Fibroblast of pulmonary artery (primary cell): ENCODE measurements at places on chromosomes 13 and 19.

GRCh38 chr13:50387051-50387581 lies 371.9 kb downstream of the KCNRG start:
- DNase-seq = peak; percentile 16

DNA sequence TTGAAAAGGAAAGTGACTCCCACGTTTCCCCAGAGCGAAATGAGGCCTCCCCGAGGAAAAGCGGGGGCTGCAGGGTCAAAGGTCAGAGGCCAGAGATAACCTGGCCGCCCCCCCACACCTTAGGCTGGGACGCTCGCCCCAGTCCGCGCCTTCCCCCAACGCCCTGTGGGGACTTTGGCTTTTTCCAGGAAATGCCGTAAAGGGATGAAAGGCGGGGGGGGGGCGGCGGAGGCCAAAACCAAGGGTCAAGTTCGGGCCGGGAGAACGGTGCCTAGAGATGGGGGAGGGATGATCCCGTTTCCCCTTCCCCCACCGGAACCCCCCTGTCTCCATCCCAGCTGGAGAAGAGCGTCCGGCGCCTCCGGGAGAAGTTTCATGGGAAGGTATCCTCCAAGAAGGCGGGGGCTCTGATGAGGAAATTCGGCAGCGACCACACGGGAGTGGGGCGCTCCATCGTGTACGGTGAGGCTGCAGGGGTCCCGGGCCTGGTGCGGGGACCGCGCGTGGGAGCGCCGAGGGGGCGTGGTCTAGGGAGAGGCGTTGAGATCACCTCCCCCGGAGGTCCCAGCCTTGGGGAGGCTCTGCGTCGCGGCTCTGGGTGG lies 575 bp downstream of the SHFL start:
- DNase-seq = no peak

DNA sequence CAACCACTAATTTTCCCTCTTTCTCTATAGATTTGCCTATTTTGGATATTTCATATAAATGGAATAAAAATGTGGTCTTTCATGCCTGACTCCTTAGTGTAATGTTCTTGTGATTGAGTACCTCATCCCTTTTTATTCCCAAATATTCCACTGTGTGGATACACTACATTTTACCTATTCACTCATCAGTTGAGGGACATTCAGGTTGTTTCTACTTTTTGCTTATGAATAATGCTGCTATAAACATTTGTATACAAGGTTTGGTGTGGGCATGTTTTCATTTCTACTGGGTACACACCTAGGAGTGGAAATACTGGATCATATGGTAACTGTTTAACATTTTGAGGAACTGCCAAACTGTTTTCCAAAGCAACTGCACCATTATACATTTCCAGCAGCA lies 5.1 kb upstream of the WBP4 start:
- no peak for DNase-seq

DNA sequence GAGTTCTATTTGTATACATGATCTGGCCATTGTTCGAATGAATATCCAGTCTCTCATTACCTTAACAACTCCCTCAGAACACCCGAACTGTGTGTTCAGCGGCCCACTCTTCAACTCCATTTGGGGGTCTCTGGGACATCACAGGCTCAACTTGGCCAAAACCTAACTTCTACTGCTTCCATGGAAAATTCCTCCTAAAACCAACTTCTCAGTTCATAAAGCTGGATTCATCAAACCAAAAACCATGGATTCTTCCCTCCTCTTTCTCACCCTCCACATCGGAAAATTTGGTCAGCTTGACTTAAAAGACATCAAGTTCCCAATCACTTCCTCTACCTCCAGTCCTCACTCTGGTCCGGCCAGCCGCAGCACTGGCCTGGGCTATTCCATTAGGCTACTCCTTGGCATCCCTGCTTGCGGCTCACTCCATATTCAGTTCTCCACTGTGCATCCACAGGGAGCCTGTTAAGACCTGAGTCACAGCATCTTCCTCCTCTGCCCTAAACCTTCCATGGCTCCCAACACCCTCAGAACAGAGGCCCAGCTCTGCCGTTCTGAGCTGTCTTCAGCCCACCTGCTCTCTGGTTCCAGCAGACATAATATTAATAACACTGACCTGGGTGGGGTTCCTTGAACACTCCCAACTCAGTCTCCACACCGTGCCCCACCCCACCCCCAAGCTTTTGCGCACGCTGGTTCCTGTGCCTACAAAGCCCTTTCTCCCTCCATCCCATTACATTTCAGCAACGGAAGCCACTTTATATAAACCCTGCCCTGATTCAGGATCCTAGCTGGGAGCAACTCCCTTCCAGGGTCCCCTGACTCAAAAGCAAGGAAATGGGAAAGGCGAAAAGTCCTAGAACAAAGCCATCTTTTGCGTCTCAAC lies 1.1 kb downstream of the ZNF792 start:
- DNase-seq = peak; percentile 26

GRCh38 chr19:52464798-52465470 lies 11.6 kb downstream of the ZNF578 start:
- no peak for DNase-seq

- no peak for DNase-seq
Observed at GRCh38 chr19:18204394-18205199, 755 bp upstream of the RAB3A start.

DNA sequence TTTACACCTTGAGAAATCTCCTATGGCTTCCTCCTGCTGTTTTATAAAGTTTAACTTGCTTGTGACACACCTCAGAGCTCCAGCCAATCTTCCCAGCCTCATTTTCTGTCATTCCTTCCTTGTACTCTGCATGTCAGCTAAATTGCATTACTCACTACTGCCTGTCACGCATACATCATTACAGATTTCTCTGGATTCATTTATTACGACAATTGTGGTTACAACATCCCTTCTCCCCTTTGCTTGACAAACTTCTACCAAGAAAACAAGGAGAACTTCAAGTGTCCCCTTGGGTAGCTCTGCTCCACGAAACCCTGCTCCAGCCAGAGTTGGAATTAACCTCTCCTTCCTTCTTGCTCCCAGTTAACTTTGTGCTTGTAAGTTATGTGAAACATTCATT lies 22.0 kb upstream of the GPR18 start:
- DNase-seq = peak; percentile 11

GRCh38 chr13:110347535-110348308 lies 40.6 kb downstream of the COL4A2 start:
- peak; percentile 97 for DNase-seq

- DNase-seq = no peak
Observed at GRCh38 chr19:725461-726089, 16.8 kb downstream of the PALM start.

DNA sequence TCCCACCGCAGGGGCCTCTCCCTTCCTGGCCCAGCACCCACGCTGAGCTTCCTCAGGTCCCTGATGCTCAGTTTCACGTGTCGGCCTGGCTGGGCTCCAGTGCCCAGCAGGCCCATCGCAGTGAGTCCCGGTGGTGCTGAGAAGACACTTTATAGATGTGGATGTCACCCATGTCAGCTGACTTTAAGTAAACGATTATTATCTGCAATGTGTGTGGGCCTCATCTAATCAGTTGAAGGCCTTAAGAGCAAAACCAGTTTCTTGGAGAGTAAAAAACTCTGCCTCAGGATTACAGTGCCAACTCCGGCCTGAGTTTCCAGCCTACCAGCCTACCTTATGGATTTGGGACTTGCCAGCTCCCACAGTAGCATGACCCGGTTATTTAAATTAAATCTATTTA lies 17.3 kb upstream of the SMIM17 start:
- no peak for DNase-seq

DNA sequence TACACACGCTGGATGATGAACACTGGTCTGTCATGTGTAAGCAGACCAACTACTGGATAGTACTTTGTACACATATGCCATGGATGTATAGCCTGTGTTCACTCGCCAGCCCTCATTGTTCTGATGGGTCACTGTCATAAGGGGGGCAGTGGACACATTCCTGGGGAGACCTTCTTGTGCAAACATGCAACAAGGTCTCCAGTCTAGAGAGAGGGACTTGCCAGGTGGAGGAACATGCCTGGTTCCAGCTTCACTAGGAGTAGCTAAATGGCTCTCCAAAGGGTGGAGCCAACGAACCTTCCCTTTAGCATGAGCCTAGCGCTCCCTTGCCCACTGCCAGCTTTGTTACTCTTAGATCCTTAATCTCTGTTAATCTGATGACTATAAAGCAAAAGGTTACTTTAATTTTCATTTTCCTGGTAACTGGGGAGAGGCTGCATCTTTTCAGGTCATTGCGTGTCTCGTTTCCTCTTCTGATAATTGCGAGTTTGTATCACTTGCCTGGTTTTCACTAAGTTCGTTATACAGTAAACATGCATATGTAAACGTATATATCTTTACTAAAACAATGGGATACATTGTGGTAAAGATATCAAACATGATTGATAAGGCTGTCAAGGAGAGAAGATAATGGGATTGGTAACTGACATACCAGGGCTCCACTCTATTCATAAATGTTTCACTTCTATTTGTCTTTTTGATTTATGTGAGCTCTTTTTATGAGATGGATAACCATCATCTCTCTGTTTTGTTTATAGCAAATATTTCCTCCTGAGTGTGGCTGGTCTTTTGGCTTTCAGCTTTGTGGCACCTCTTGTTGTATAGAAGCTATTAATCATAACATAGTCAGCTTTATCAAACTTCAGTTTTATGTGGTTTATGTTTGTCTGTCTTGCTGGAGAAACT lies 235.2 kb upstream of the SGCG start:
- no peak for DNase-seq

DNA sequence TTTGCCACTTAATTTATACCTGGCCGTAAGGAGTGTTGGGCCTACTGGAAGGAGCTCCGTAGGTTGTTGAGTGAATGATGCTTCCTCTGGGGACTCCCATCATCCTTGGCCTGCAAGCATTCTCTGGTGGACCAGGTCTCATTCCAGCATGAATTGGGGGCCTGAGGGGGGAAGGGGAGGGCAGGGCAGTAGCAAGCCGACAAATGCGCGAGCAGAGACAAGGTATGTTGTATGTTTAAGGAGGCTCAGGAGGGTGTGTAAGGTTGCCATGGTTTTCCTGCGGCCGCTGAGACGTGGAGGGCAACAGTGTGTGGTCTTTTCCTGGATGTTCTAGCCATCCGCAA lies 749 bp downstream of the ZNF264 start:
- no peak for DNase-seq

DNA sequence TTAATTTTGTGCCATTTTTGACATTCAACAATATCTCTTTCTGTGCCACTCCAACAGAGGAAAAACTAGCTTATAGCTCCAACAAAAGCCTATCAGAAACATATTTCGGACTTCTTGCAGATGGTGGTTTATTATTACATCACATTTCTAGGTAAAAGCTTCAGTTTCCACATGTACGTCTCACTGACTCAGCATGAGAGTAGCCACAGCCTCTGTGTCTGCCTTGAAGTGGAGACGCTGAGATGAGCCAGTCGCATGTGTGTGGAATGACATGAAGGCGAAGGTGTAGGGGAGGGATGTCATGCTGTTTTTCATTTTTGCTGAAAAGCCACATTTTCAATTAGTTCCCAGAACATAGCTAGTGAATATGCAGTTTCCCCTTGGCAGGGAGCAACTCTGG lies 598.6 kb downstream of the EFNB2 start:
- DNase-seq = no peak

GRCh38 chr13:94318418-94318817 lies 161.1 kb downstream of the DCT start:
- DNase-seq = no peak

DNA sequence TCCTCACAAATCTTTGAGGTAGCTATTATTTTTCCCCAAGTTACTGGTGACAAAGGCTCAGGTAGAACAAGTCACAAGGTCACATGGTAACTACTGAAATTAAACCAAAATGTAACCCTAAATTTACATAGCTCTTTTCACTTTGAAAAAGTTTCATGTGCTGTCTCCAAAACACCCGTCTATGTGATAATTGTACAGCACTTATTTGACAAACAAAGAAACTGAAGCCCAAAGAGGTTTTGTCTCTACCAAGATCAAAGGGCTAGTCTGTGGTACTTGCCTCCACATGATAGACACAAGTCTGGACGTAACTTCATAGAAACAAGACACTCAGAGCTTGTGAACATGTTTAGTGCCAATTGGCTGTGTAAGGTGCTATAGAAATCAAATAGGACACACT lies 108.3 kb downstream of the SACS start:
- DNase-seq = no peak

DNA sequence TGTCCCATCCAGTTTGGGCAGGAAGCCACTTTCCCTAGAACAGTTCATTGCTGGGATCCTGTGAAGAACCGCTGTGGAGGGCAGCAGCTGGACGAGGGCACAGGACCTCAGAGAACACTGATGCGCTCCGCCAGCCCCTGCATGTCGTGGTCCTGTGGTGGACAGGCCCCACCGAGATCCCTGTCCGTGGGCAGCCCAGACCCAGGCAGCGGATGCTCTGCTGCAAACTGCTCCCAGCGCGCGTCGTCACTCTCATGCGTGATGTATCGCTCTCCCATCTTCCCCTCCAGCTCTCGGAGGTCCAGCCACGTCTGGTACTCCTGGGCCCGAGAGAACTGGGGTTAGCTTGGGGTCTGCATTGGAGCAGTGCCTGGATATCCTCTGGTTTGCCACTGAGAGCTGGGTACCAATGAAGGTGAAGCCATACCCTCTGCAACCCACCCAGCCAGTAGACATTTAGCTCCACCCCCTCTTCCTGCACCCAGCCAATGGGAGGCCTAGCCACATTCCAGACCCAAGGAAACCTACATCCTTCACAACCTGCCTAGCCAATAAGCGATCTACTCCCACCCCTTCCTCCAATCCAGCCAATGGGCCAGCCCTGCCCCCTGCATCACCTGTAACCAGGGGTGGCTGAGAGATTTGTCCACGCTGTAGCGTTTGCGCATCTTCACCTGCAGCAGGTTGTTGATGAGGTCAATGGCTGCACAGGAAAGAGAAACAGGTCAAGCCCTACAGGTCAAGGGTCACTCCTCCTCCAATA lies 13.6 kb upstream of the DACT3 start:
- DNase-seq = peak; percentile 25

- DNase-seq = peak; percentile 26
Observed at GRCh38 chr19:58001895-58002369, 688 bp downstream of the ZNF606 start.

GRCh38 chr19:45314708-45315245 lies 7.9 kb downstream of the CKM start:
- DNase-seq = no peak

DNA sequence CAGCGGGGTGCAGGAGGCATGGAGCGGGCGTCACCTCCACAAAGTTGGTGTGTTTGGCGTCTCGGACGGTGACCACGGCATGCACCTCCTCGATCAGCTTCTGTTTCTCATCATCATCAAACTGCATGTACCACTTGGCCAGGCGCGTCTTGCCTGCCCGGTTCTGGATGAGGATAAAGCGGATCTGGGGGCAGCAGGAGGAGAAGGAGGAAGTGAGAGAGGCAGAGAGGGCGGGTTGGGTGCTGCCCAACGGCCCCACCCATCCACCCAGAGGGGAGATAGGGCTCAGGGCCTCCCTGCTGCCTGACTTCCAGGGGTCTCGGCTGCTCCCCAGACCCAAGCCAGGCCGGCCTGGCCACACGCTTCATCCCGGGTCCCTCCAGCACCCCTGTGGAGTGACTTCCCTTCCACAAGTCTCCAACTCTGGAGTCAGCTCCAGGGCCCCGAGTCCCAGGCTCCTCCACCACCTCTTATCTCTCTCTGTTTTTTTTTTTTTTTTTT lies 4.6 kb downstream of the AP2S1 start:
- no peak for DNase-seq

GRCh38 chr13:24502533-24503378 lies 9.8 kb downstream of the PARP4 start:
- DNase-seq = peak; percentile 48
